Hematopoietic multipotent progenitor cell treated with erythropoietin and hydrocortisone succinate and interleukin-3 and kit ligand, for 6 days (in vitro differentiated cells): ENCODE measurements at places on chromosomes 16 and 17.

DNA sequence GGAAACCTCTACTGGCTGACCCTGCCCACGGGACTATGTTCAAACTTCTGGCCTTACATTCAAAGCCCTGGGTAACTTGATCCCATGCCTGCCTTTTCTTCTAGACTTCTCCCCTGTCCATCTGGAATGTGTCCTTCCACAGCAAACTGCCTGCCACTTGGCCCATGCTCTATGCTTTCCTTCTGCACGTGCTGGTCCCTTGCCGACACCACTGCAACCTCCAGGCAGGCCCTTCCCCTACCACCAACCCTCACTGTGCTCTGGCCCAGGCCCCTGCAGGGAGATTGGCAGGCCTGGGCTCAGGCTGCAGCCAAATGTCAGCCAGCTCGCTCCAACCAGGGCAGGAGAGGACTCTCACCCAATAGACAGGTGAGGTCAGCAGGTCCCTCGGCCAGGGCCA is 11.0 kb downstream of the HSD11B2 start:
- DNase-seq, result no peak

DNA sequence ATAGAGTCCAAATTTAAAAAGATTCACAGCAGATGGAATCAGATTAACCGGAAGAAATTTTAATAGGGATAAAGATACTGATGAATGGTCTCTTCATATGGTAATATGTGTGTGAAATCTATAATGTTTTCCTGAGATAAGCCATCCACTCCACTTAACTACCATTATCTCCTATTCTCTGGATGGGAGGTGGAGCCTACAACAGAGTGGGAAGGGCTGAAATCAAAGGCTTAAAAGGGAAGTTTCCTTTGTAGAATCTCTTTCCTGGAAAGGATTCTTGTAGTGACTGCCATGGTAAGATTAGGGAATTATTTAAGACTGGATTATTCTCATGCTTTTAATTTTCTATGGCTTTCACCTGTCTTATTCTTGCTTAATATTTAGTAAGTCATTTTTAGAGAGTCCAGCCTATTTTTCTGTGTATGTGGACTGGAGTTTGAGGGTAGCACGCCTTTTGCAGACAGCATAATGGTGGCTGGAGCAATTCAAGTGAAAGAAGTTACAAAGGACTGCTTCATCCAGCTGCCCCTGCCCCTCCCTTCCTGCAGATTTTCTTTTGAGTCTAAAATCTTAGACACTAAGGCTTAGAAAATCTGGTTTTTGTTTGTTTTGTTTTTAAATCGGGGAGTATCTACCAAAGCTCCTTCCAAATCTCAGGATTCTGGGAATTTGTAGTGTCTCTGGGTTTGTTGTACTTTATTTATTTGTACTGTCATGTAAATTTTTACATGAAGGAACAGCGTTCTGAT is 26.5 kb downstream of the KAT7 start:
- DNase-seq, result no peak

DNA sequence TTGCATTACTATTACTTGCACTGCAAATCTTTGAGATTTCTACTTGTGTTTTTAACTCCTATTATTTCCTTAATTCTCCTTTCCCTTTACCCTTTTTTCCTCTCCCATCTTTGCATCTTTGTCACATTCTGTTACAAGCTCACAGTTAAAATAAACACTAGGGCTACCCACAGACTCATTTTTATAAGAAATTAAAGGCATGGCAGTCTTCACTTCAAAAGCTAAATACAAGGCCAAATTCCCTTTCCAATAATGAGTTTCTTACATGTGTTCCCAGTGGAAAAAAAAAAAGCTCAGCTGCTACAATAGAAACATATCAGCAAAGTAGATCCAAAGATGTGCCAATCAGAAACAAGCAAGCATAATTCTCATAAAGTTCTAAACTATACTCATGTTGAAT is 3.7 kb upstream of the BRIP1 start:
- no peak for DNase-seq

DNA sequence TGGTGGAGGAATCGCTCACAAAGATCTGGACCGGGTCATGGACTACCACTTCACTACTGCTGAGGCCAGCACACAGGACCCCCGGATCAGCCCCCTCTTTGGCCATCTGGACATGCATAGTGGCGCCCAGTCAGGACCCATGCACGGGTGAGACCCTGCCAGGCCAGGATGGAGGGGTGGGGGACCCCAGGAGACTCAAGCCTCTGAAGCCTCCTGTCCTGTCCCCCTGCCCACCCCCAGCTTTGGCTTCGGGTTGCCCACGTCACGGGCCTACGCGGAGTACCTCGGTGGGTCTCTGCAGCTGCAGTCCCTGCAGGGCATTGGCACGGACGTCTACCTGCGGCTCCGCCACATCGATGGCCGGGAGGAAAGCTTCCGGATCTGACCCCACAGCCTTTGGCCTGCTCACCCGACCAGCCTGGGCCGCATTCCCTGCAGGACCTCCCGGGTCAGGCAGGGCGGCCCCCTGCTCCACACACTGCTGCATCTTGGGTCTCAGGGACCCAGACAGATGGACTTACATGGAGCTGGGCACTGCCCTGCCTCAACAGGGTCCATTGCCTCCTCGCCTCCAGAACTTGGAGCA is 3.8 kb downstream of the BCKDK start:
- no peak for DNase-seq

GRCh38 chr16:72856797-72857196 is 191.1 kb downstream of the ZFHX3 start:
- peak; percentile 59 for DNase-seq

- DNase-seq, result no peak
Observed at GRCh38 chr16:86363836-86364618, 146.3 kb upstream of the FOXF1 start.

- DNase-seq, result peak; percentile 53
Observed at GRCh38 chr16:525520-526180, 1.9 kb upstream of the CAPN15 start.
